Occipital lobe (tissue), 3 donors: ENCODE measurements at places on chromosomes 13 and 19. TPM values are rescaled to one million over a fixed set of nuclear protein-coding genes. Genes with fewer than 3 reads are reported as not detected.

The ATP5F1D gene
- total RNA-seq, result 11.9 TPM

The DACT3 gene
- 14.5 TPM for total RNA-seq

- DNase-seq, result no peak
Observed at GRCh38 chr13:73195091-73195490, 136.3 kb downstream of the KLF5 start.

- DNase-seq, result peak; percentile 86
Observed at GRCh38 chr19:1411255-1412191, 4.1 kb downstream of the DAZAP1 start.

DNA sequence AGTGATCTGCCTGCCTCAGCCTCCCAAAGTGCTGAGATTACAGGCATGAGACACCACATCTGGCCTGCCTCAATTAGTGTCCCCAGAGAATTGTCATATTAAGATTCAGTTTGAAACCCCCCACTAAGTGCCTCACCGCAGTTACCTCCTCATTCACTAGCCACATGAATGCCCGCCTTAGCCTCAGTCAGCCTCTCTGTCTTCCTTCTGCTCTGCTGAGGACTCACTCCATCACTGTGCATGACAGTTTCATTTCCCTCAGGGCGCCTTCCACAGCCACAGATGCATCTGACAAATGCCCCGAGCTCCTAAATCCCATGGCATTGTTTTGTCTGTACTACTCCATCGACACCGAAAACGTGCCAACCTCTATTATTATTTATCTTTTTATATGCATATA, 23.3 kb downstream of the MIPEP start:
- DNase-seq, result no peak
